Right ventricle myocardium superior (tissue), 1 donor: ENCODE measurements at places on chromosomes 5 and 9.

DNA sequence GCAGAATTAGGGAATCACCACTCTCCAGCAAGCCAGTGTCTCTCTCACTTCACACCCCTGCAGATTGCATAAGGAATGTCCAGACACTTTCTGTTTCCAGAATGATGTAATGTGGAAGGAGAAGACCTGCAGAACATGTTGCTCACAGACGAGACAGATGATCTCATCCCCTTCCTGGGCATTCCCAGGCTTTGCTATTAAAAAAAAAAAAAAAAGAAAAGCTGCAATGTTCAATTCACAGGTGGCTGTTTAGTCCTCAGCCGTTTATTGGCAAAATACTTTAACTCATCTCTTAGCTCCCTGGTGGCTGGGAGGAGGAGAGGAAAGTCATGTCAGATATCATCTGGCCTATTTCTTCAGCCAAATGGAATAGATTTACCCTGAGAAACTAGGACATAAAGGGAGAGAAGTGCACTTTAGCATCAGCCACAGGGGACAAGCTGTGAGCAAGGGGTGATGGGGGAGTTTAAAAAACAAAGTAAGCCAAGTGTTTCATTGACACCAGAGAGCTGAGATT, 95.9 kb upstream of the TNC start:
- no peak for DNase-seq

DNA sequence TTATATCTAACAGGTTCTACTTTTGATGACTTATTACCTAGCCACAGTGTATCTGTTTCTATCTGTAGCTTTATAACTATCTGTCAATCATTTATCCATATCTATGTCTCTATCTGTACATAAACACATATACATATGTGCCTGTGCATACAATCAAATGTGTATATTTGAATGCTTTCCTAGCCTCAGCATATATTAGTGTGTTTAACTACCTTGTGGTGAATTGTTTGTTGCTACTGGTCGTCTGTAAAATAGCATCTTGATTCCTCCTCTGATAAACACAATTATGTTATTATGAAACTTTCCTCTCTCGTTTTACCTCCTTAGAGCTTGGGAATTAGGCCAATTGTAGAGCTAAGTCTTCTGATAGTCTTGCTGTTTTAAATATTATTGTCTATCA, 44.4 kb downstream of the PARP8 start:
- no peak for DNase-seq

GRCh38 chr5:164090358-164090757, 584.9 kb downstream of the MAT2B start:
- no peak for DNase-seq

DNA sequence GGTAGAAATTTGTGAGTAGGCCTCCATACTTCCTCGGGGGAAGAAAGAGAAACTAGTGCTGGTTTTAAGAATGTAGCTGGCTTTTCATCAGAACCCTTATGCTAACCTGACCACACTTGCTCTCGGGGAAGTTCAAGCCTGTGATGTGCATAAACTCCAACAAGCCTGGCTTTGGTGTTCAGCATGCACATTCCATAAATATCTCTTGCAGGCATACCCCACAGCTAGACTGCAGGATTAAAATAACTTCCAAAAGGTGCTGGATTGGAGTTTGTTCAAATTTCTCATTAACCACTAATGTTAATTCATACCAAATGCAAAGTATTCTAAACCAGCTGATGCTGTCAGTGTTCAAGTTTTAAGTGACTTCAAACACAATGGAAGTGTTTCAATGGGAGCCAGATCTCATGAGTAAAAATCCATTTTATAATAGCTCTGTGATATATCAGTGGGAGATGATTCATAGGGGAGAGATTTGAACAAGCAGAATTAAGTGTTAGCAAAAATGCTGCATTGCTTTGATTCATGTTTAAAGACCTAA, 79.4 kb downstream of the NPR3 start:
- no peak for DNase-seq

- no peak for DNase-seq
Observed at GRCh38 chr9:135587658-135588057, 26.1 kb downstream of the PAEP start.

GRCh38 chr5:168481330-168481788, 4.9 kb upstream of the RARS1 start:
- no peak for DNase-seq

GRCh38 chr9:136777359-136777758, 13.0 kb upstream of the LCN15 start:
- no peak for DNase-seq

DNA sequence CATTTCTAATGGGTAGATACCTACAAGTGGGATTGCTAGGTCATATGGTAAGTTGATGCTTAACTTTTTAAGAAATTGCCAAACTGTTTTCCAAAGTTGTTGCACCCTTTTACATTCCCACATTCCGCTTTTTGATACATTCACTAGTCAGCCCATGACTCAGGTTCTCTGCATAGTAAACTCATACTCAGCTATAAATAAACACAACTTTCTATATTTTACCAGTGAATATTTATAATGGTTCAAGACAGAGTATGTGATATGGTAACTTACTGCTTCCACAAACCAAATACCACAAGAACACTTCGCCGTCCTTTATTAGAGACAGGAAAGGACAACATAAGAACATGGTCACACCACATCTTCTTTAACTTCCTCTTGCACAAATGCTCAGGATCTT, 54.0 kb downstream of the PLPP1 start:
- DNase-seq, result no peak

GRCh38 chr5:108122702-108123101, 259.2 kb downstream of the FBXL17 start:
- no peak for DNase-seq

DNA sequence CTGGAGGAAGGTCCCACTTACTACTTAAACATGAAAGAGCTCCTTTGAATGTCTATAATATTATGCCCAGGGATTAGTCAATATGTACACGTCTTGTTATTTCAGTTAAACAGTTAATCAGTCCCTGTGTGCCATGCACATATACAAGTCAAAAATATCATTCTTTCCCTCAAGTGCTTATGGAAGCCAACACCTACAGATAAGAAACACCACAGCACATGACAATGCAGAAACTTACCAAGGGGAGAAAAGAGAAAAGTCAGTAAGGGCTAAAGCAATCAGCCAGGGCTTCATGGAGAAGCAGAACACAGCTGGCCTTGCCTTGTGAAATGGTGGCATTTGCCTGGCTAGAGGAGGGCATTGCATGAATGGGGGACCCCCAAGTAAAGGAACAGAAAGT, 88.3 kb downstream of the SNCAIP start:
- DNase-seq, result no peak

GRCh38 chr5:176500511-176500910, 36.7 kb downstream of the RNF44 start:
- no peak for DNase-seq

- no peak for DNase-seq
Observed at GRCh38 chr5:165152058-165152457, 1646.6 kb downstream of the MAT2B start.

GRCh38 chr5:169856571-169856970, 123.7 kb downstream of the INSYN2B start:
- DNase-seq, result no peak

GRCh38 chr5:180161420-180162303, 47.3 kb downstream of the RASGEF1C start:
- no peak for DNase-seq
